ENCODE measurements at places on chromosomes 3 and 15.

DNA sequence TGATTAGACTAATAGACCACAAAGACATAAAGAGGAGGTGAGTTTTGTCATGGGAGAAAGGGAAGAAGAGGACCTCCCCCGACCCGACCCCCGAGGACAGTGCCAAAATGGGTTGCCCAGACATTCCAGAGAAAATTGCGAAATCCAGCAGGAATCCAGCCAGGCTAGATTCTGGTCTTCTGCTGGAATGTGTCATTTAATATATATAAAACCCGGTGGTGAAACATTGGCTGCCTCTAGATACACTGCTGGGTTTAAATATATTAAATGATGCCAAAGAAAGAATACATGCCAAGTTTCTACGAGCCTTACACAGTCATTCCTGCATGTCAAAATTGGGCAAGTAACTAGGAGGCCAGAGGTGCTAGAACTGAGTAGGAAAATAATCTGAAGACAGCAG, 45.3 kb upstream of the SPESP1 start:
- no peak for DNase-seq

GRCh38 chr15:91919014-91919534, 65.6 kb downstream of the SLCO3A1 start:
- no peak for DNase-seq

DNA sequence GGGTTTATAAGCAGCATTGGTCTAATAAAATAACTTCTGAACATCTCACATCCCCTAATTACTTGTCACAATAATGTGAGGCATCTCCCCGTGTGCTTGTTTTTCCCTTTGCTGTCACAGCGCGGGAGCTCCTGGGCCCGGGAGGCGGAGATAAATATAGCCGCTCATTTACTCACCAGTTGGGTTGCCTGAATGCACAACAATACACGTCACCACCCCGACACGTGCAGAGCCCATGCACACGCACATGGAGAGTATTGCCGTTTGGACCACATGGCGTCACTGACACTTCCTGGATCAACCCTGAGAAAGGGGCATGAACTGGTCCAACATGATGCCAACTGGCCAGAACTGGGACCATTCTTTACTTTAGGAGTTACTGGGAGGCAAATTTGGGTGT, 76.2 kb downstream of the MRPL46 start:
- DNase-seq = no peak

DNA sequence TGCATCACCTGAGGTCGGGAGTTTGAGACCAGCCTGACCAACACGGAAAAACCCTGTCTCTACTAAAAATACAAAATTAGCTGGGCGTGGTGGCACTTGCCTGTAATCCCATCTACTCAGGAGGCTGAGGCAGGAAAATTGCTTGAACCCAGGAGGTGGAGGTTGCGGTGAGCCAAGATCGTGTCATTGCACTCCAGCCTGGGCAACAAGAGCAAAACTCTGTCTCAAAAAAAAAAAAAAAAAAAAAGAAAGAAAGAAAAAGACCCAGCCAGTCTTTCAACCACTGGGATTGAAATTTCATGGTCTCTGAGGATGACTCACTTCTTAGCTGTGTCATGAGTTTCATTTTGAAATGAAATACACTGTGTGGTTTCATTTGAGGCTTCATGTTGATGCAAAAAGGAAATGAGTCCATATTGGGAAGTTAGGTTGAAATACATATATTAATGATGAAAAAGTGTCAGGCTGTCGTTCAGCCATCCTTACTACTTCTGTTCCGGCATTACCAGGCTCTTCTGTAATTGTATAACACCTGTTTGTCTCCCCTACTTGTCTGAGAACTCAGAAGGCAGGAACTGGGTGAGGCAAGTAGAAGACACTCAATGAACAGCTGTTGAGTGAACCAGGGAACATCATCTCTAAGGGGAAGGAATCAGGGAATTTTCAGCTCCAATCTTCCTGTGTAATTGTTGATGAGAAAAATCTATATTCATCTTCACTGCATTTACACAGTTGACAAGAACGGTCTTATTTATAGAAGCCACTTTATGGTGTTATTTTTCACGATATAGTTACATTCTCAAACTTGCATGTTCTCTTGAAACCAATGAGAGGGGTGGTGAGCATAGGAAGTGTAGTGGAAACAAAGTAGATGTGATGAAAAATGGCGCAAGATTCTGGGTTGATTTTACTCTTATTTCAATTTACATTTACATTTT, 87.4 kb downstream of the NFKBIZ start:
- DNase-seq = no peak

DNA sequence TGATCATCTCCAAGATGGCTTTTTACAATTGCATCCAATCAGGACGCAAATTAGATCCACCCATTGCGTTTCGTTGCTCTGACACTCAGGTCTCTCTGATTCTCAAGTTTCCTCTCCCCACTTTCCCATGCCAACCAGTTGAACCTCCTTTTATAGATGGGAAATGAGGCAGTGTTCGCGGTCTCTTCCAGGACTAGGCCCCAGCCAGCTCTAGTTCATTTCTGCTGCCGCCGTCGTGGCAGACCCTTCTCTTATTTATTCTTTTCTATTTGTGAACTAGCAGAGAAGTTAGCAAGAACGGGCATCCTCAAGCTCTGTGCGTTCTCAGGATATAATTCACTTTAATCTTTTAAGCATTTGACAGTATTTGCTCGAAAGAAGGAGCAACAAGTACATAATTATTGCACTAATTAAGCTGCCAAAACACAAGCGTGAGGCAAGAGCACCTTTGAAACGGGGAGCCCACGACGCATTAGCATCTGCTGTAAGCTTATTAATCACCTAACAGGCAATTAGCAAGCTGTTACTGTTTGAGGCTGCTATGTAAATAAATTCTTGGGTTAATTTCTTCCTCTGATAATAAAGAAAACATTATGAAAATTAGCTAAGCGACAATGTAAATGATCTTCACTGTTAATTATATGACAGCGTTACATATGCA, 246.4 kb upstream of the TLE3 start:
- no peak for DNase-seq

- no peak for DNase-seq
Observed at GRCh38 chr3:182626484-182627467, 166.5 kb upstream of the ATP11B start.

DNA sequence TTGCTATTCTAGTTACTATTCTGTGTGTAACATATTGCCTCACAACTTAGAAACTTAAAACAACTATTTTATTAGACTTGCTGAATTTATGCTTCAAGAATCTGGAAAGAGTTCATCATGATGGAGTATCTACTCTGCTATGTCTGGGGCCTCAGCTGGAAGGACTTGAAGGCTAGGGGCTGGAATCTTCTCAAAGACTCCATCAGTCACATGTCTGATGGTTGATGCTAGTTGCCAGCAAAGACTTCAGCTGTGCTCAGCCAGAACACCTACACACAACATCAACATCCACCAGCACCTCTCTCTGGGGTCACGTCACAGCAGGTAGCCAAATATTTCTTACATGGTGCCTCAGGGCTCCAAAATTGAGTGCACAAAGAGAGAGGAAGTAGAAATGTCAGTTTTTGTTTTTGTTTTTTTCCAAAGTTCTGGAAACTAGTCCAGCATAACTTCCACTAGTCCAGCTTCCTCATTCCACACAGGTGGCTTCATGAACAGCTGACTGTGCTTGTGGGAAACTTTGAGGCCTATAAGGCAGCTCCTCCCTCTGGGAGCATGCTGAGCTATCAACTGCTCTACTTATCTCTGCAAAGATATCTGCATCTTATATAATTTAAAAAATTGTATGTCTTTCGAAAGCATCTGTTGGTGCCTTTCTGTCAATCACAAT, 325.4 kb upstream of the AGTR1 start:
- DNase-seq = no peak

GRCh38 chr3:70550723-70551319, 238.4 kb upstream of the MDFIC2 start:
- DNase-seq = peak; percentile 64

DNA sequence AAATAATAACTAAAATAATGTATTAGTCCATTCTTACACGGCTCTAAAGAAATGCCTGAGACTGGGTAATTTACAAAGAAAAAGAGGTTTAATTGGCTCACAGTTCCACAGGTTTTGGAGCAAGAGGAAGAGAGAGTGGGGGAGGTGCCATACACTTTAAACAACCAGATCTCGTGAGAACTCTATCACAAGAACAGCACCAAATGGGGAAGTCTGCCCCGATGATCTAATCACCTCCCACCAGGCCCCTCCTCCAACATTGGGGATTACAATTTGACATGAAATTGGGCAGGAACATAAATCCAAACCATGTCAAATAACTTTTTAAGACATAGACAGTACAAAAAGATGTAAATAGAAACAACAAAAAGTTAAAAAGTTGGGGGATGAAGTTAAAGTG, 63.2 kb downstream of the ILDR1 start:
- no peak for DNase-seq

- DNase-seq = no peak
Observed at GRCh38 chr15:26891448-26892181, 24.8 kb downstream of the GABRA5 start.

- no peak for DNase-seq
Observed at GRCh38 chr3:162019817-162020216, 523.2 kb downstream of the OTOL1 start.

- peak; percentile 25 for DNase-seq
Observed at GRCh38 chr15:73052653-73053397, 562 bp downstream of the NEO1 start.

- no peak for DNase-seq
Observed at GRCh38 chr15:90351479-90352106, 491 bp upstream of the ZNF774 start.

DNA sequence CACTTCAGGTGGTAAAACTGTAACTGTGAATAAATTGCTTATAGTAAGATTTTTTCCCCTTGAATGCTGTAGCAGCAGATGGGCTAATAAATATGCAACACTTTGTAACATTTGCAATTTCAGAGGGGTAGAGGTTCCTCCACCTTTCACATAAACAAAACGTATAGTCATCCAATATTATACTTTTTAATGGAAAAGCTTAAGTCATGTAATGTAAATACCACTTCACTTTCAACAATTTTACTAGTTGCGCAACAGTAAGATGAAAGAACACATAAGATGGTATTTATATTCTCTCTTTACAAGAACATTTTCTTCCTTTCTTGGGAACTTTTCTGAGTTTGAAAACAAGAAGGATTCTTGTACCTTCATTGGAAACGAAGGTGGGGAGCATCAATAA, 56.6 kb upstream of the FAM3D start:
- no peak for DNase-seq

- DNase-seq = no peak
Observed at GRCh38 chr3:20701641-20702040, 515.6 kb upstream of the SGO1 start.

DNA sequence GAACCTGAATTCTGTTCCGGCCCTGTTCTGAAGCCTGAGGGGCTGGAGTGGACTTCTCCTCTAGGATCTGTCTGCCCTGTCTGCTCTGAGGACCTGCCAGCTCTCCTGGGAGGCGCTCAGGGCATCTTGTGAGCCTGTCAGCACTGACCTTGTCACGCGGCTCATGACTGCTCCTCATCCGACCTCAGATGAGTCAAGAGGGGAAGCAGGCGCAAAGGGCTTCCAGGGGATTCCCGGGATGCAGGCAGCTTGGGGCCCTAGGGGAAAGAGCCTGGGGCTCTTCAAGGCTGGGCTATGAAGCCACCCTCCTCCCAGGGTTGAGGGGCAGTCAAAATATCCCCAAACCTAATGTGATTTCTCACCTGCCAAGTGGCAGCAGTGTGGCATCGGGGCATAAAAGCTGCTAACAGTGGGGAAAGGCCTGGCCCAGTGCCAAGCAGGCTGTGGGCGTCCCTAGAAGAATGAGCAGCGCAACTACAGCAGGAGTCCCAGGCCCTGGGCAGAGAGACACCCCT, 27.6 kb upstream of the ANKDD1A start:
- peak; percentile 77 for DNase-seq

DNA sequence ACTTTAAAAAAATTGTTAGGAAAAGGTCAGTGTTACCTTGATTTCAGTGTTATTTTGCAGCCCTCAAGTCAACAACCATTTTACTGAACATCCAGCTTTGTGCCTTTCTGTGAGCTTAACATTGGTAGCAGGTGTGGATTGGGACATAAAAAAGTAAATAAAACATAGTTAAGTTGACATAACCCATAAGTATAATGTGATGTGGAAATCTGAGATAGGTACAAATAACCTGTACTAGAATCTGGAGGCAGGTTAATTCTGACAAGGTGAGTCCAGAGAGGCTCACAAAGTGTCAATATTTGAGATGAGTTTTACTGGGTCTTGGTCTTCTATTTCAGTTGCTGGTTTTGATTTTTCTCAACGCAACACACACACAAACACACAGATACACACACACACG, 151.3 kb downstream of the LPP start:
- no peak for DNase-seq

- DNase-seq = no peak
Observed at GRCh38 chr15:47857776-47858167, 140.5 kb downstream of the SEMA6D start.

DNA sequence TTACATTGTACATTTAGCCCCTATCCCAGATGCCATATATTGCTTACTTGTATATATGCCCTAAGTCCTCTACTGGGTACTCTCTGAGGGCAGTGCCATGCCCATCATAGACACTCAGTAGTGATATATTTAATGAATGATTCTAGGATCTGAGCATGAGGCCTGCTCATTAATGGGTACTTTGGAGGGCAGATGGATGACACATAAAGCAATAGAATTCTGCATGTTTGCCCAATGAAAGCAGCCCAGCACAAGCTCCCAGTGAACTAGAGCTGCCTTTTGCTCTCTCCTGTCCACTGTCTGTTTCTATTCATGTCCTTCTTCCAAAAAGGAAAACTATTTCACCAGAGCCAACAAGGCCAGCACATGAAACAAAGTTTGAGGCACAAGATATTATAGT, 63.9 kb downstream of the TGFBR2 start:
- DNase-seq = no peak

DNA sequence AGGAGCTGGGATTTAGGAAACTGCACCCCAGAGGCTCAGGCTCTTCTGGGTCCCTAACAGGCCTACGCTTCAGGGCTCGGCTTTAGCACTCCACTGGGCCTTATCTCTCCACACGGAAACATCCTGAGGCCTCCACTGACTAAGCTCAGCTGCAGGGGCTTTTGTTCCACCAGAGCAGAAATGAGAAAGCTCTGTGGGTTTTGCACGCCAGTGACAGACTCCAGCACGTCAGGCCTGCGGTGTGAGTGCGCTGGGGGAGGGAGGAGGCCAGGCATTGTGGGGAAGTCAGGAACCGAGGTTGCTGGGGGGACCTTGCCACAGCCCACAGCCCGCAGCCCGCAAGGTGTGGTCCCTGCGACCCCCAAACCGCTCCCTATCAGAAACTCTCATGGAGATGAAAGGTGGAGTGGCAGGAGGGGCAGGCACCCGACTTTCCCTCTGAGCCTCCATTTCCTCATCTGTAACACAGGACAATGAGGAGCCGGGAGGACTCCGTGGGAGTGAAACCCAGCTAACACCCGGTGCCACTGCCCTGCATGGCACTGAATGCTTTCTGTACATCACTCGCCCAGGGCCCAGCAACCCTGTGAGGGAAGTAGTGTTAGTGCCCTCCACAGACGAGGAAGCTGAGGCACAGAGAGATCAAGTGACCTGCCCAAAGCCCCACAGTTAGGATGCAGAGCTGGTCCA, 106.5 kb downstream of the TPRA1 start:
- DNase-seq = no peak

DNA sequence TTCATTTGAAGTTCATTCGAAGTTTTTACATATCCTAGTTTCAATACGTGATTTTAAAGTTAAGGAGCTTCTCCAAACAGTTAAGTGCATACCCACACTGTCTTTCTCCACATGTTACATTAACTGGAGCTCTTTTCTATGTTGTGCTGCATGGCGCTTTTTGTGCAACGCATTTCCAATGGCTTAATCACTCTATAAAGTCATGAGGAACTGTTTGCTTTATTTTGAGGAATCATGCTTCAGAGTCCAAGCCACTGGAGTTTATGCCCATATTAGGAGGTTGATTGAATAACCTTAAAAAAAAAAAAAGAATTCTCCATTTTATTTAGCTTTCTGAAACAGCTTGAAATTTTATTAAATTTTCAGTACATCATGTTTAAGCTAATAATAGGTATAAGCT, 109.4 kb upstream of the MBNL1 start:
- DNase-seq = no peak

Data from stimulated activated naive CD4-positive, alpha-beta T cell treated with Interleukin-2 at 50 U/mL for 16 hours (primary cell).